Activated CD8-positive, alpha-beta memory T cell treated with anti-CD3 and anti-CD28 coated beads, Interleukin-2, amount 10 ng/mL, durations not matched to agents 7 days and 5 days (primary cell): ENCODE measurements at places on chromosomes 6 and 20.

DNA sequence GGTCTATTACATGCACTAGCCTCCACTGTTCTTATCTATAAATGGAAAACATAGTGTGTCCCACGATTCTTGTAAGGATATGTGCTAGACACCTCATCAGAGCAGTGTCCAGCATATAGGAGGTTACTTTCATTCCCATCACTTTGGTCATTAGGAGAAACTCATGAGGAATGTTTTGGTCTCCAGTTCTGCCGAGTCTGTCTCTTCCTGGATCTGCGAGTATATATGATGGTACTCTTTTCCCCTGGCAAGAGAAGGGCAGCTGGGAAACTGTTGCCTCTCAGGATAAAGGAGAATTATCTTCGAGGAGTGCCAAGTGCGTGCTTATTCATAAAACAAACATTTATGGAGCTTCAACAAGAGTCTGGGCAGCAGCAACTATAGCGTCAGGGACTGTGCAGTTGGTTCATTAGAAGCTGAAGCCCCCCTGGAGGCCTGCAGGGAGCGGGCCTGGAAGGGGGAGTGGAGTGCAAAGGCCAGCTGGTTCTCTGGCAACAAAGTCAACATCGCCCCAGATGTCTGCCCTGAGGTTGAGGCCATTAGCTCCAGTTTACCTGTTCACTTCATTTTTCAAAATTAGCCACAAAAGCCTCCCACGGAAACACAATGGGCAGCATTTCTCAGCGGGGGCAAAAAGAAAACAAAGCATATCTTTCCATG is 811.9 kb downstream of the MAFB start:
- no peak for DNase-seq

- peak; percentile 25 for DNase-seq
These were observed 118.0 kb downstream of the DLL1 start for GRCh38 chr6:170172825-170173256.

- no peak for DNase-seq
These were observed 14.6 kb upstream of the DEFB132 start for GRCh38 chr20:242905-243304.

DNA sequence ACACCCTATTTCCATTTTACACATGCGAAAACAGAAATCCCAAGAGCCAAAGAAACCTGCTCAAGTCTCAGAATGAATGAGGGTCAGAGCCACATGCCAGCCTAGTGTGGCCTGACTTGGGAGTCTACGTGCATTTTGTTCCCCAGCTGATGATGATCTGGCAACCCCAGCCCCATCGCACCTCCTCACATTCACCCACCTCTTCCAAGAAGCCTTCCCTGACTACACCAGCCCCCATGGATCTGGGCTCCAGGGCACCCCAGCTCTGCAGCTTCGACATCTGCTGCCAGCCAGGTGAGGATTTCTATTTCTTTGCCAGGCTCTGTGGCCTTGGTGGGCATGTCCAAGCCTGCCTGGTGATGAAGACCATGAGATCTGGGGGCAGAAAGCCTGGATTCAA is 41.0 kb downstream of the ANGPT4 start:
- no peak for DNase-seq

- peak; percentile 59 for DNase-seq
These were observed 91.8 kb upstream of the NHSL1 start for GRCh38 chr6:138590796-138591709.

DNA sequence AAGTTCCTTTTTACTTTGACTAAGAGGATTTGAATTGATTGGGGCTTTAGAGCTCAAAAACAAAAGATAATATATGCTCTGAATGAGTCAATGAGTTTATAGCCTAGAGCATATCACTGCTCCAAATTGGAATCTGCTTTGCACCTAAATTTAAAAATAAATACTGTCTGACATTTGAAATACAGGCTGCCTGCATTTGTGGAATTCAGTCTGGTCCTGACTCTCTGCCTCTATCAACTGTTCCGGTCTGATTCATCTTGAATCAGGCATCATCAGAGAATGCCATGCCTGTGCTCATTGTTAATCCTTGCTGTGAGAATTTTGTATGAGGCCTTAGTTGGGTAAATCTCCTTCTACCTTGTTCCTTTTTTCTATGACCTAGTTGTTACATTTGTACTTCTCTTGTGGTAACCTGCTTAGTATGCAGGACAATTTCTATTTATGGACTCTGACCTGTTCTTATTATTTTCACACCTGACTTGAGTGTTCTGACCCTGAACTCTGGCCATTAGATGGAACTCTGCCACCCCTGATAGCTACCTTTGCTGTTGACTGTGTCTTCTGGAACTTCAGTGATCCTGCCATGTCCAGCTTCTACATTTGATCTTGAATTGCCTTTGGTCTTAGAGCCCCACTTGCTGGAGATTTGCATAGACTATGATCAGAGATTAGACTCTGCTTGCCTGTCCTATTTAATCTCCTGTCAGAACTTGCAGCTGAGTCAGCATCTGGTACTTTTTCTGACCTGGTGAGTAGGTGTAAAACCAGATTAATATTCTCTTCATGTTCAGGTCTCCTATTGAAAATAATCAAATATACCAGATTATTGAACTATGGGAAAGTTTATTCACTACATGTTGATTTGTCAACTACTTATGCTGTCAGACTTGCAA is 442.7 kb upstream of the HS3ST5 start:
- no peak for DNase-seq

GRCh38 chr6:7991536-7991935 is 72.7 kb downstream of the BLOC1S5 start:
- no peak for DNase-seq

- DNase-seq = no peak
These were observed 90.8 kb upstream of the TENT5A start for GRCh38 chr6:81843302-81843701.

DNA sequence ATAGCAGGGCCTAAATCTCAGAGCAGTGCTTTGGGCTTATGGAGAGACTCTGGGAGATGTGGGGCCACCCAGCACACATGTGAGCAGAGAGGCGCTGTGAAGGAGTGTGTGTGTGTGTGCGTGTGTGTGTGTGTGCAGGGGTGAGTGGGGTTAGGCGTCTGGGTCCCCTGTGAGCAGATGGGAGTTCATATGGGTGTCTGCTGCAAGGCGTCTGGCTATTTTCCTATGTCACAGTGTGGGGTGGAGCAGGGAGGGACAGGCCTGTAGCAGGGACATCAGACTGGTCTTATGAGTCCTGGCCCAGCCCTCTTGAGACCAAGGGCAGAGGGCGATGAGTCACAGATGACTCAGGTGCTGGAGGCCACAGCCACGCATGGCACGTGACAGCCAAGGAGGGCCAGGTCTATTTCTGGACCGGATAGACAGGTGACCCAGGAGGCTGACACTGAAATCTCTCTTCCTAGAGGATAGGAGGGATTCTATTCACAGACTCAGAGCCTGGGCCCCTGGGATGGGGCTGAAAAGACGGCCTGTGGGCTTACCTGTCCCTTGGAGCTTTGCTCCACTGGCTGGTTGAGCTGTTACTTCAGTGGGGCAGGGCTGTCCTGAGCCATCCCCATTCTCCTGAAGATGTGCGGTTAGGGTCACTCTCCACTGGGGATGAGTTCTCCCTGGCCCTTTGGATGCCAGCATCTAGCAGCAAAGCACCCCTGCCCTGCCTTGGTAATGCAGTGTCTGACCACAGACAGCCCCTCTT is 28.9 kb downstream of the VEGFA start:
- DNase-seq = peak; percentile 58

DNA sequence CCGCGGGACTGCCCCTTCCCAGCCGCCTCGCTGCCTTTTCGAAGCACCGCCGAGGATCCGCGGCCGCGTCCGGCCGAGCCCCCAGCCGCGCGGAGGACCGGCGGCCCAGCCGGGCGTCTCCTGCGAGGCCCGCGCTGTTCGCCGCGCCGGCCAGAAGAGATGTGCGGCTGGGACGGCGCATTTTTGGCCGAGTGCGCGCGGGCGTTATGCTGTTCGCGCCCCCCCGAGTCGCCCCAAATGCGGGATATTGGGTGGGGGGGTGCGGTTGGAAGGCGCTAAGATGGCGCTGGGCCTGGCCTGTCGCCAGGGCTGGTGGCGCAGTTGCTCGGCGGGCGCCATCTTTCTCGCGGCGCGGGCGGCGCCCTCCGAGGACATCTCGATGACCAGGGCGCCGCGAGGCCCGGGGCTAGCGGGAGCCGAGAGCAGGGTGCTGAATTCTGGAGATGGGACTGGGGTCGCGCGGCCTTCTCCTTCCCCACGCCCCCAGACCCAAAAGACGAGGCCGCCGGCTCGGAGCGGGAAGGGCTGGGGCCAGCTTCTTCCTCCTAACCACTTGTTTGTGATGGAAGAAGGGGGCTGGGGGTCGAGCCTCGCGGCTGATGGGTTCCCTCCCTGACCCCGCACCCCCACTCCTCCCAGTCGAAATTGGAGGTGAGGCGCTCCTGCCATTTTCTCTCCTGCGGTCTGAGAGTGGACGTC is 1.5 kb downstream of the BICRAL start:
- peak; percentile 77 for DNase-seq
